ENCODE measurements at places on chromosomes 16 and 17.

- no peak for DNase-seq
Measured at GRCh38 chr17:50063561-50064252, 7.8 kb downstream of the ITGA3 start.

DNA sequence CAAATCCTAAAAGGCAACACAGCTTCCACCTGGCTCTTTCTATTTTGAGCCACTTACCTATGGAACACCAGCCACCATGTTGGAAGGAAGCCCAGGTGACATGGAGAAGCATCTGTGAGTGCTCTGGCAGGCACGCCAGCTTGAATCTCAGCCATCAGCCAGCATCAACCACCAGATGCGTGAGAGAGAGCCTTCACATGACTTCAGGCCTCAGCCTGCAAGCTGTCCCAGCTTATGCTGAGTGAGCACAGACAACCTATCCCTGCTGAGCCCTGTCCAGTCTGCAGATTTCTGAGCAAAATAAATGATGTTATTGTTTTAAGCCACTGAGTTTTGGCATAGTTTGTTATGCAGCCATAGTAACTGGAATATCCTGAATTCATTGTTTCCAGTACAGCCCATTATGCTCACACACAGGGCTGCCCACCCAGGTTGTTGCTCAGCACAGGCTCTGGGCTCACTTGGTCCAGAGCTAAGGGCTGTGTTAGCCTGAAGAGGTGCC lies 35.1 kb downstream of the TMEM238L start:
- no peak for DNase-seq

GRCh38 chr17:69342896-69343644 lies 16.1 kb upstream of the ABCA5 start:
- DNase-seq, result no peak

DNA sequence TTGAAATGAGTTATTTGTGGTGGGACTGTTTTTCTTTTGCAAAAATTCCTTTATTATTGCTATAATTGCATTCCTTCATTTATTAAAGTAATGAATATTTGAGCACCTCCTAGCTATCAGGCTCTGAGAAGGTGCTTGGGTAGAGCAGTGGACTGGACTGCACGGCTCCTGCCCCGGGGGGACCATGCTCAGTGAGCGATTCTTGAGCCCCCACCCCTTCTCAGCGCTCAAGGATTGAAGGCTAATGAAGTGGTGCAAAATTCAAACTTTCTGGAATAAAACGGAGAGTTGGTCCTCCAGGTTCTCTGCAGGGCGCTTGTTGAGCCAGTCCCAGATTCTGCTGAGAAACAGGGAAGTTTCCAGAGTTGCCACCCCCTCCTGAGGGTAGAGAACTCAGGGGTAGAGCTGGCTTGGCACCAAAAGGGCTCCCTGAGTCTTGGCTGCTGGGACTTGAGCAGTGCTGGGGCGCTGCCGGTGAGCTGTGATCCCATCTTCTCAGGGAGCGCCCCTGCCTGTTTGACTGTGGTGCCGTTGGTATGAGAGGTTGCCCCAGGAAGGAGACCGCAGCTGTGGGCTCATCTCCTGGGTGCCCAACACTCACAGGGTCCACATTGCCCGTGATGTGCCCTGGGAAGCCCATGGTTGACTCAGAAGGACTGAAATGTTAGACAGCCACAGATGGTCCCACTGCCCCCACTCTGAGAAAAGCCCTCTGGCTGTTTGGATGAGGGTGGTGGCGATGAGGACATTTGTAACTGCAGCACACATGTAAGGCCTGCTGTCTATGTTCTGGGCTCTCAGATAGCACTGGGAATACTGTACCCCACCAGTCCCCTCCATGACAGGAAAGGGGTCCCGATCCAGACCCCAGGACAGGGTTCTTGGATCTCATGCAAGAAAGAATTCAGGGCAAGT lies 20.0 kb downstream of the KSR1 start:
- no peak for DNase-seq
